MCF 10A (cell line): ENCODE measurements at places on chromosomes 3 and 15. TPM values are rescaled to one million over a fixed set of nuclear protein-coding genes. Genes with fewer than 3 reads are reported as not detected.

- no peak for DNase-seq
These were observed 72.1 kb upstream of the ATP2C1 start for GRCh38 chr3:130821806-130822205.

DNA sequence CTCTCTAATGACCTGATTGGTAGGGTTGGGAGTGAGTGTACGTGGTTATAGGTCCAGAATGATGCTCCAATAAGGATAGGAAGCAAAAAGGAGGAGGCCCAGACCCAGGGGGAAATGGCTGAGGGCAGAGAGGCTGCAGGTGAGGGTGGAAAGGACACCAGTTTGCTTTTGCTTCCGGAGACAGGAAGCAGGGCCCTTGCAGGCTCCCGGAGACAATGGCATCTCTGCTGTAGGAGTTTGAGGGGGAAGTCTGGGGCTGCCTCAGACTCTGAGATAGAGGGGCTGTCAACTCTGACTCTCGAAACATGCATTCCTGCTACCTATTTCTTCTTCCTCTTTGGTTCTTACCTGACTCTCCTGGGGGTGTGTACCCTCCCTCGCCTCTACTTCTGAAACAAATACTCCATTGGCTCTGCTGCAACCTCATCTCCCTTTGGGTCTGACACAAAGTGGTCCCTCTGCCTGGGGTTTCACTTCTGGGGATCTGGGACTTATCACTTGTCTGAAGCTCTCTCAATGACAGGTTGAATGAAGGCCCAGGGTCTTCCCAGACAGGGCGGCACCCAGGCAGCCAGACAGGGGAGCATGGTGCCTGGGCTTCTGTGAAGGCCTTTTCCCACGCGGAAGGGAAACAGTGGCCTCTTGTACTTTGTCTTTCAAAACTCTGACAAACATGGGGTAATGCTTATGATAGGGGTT, 61.5 kb downstream of the CHRD start:
- no peak for DNase-seq

GRCh38 chr3:48320996-48321395, 12.5 kb downstream of the SPINK8 start:
- no peak for DNase-seq

GRCh38 chr3:47022641-47023071, 43.2 kb downstream of the NBEAL2 start:
- DNase-seq, result no peak

GRCh38 chr3:186213946-186214345, 105.1 kb upstream of the ETV5 start:
- DNase-seq, result no peak

DNA sequence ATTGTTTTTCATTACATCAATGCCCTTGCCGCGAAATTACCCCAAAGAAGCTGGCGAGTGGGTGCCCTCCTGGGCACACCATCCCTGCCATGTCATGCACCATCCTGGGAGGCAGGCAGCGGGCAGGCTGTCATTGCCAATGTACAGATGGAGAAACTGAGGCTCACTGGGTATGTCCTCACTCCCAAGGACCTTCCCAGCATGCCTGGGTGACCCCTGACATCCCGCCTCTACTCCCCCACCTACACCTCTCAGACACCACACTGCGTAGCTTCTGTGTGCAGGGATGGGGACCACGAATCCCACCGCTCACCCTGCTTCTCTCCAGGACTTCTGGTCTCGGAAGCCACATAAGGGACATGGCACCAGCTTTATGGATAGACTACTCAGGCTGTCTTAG, 41.0 kb upstream of the SLC41A3 start:
- DNase-seq, result no peak

DNA sequence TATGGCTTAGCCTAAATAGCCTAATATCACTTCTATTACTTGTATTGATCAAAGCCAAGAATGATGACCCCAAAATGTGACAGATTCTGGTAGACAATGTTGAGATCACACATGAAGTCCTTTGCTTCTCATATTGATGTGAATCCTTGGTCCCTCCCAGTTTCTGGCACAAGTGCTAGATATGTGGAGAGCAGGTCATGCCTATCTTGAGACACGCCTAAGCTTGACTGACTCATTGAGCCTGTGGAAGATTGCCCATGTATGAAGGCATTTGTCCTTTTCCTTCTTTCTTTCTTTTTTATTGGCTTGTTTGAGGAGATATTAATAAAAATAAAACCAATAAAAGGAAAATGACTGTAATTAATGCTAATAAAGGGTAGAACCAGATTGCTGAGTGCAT, 54.0 kb upstream of the TMEM108 start:
- DNase-seq, result peak; percentile 5

GRCh38 chr3:42122261-42123011, 31.3 kb downstream of the TRAK1 start:
- peak; percentile 61 for DNase-seq

DNA sequence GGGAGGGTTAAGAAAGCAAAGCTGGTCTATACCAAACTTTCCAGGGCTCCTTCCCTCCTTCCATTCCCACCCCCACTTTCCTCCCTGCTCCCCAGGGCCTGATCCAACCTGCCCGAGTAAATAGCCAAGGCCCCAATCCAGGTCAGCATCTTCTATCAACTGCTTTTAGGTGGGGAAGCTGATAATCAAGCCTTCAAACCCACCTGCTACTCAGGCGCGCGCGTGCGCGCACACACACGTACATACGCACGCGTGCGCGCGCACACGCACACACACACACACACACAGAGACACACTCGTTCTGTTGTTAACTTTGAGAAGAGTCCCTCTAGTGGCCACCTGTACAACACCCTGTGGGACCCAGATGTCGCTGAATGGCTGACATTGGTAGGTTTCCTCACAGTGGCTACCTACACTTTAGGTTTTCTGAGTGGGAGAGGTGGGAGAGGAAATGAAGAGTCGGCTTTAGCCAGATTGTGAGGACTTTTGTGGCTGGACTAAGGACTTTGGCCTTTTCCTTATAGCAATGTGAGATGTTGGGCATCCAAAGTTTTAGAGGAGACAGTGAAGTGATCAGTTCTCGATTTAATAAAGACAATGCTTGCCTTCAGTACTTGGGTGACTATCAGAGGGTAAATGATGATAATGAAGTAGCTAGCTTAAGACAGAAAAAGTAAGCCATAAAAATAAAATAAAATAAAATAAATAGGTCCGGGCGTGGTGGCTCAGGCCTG, 179.9 kb upstream of the C2CD4B start:
- DNase-seq, result peak; percentile 66

- no peak for DNase-seq
These were observed 890.9 kb downstream of the GBE1 start for GRCh38 chr3:80870476-80871041.

ROBO2 gene
- not detected in 2 replicates for total RNA-seq

TJP1 gene
- 114 and 137 TPM in 2 replicates for total RNA-seq

RBMS3 gene
- total RNA-seq, result 65.5 and 74.2 TPM in 2 replicates
